ENCODE measurements at places on chromosomes 5 and 9.

DNA sequence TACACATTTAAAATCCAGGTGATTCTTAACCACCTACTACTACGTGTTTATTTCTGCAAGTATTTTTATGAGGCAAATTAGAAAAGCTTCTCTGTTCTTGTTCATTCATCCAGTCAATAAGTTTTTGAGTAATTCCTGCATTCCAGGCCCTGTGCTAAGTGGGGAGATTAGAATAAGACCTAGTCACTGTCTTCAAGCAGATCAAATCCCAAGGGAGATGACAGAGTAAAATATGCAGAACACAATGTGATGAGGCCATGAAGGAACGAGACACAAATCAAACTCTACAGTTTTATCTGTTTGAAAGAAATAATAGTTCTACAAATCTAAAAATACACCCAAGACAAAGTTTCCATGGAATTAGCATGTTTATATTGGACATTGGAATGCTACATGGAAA lies 158.8 kb downstream of the CEP120 start:
- no peak for DNase-seq

DNA sequence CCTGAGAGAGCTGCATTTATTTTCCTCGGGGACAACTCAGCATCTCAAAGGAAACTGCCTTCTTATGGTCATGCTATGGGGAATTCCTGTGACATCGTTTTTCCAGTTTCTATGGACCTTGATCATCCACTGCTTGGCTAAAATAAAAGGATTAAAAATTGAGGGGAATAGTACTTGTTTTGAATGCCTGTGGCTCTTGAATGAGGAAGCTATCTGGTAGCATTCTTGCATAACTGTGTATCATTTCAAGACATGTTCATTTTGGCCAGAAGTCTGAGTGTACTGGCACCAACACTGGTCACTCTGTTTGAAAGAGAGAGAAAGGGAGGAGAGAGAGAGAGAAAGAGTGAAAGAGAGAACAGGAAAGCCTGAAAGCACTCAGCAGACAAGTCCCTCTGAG lies 116.7 kb downstream of the DOCK2 start:
- DNase-seq = no peak

DNA sequence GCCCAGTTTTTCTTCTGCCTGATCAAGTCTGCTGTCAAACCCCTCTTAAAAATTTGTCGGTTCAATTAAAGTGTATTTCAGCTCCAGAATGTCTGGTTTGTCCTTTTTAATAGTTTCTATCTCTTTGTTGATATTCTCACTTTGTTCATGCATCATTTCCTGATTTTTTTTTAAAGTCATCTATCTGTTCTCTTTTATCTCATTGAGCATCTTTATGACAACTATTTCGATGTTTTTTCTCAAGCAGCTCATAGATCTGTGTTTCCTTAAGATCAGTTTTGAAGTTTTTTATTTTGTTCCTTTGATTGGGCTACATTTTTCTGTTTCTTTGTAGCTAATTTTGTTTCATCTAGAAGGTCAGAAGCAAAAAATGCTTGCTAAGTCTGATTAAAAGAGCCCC lies 53.7 kb downstream of the FGD3 start:
- DNase-seq = no peak

DNA sequence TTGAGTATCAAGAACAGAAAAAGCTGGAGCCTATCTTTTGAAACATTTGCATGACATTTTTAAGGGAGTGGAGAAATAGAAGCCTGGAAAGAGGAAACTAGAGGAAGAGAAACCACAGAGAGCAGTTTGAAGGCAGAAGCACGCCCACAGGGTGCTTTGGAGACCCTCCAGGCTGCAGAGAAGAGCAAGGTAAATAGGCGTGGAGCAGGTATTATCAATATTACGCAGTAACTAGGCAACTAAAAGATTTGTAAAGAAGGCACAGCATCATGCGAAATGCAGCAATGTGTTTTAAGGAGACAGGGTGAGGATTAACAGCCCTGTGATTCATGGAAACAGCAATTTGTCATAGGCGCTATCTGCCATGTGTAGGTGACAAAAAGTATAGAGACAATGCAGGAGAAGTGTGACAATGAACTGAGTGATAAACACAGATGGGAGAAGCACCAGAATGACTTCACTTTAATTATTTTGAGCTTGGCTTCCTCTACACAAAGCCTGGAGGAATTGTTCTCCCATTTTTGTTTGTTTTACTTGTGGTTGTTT lies 281.2 kb downstream of the BRINP1 start:
- peak; percentile 91 for DNase-seq

DNA sequence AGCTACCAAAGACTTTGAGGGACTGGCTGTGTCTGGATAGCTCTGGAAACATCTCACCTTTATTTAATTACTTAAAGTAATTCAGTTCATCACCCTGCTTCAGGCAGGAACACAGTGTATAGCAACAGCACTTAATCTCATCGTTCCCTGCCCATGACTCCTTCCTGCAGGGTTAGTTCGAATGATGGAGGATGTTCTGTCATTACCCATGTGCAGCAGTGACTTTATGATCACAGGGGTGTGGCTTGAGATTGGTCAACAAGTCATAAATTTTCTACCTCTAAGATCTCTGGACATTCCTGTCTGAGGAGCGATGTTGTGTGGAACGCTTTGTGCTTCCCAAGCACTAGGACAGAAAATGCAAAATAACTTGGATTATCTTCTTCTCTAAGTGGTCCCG lies 37.1 kb upstream of the PRUNE2 start:
- no peak for DNase-seq

DNA sequence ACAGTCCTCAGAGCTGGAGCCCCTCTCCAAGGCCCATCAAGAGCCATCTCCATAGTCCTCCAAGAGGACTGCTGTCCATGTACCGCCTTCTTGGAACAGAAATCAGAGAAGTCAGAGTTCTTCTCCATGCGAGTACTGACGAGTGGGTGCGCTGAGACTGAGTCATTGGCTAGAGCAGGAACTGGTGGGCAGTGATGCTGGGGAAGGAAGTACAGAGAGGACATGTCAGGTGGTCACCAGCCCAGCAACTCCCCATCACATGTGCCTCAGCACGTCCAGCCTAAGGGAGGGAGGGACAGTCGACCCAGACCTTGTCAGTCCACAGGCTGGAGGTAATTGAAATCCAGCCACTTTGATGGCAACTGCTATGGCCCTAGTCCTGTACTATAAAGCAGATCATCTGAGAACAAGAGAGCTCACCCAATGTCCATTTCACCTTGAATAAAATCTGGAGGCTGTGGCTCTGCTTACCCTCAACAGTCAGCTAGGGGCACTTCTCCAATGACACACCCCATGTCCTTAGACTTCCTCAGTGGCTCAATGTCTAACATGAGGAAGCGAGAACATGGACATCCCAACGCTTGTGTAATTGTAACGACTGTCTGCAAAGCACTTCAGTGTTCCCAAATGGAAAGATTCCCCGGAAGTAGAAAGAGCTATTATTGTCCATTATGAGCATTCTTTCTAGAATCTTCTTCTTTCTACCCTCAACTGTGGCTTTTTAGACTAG lies 15.0 kb upstream of the FBP1 start:
- DNase-seq = no peak

DNA sequence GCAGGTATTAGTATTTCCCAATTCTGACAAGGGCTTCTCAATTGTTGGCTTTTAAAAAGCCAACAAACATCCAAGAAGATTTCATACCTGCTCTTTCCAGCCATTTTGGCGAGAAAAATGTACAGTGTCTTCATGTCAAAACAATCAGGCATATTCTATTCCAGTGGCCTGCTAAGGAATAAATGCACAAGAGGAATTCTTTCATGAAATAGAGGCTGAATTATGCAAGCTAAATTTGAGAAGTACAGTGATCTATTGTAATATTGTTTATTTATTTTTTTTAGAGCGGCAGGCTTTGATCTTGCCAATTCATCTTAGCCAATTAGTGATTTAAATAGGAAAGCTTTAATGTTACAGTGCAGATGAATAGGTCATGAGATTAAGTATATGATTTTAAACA lies 49.3 kb downstream of the NLN start:
- DNase-seq = no peak

DNA sequence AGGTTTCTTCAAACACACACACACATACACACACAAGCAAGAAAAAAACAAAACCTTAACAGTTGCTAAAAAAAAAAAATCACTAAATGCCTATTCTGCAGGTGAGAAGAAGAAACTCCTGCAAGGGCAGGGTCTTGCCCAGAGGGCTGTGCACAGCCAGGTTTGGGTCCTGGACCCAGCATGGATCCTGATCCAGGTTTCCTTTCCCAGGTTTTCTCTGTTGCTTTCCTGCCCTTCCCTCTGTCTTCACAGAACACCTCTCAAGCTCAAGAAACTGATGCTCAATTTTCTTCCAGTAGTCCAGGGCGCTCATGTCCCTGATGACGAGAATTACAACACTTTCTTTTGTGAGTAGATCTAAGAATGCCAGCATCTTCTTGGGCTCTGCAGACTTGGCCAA lies 136.6 kb downstream of the PAX5 start:
- no peak for DNase-seq

GRCh38 chr5:65015767-65016166 lies 247.0 kb downstream of the CWC27 start:
- no peak for DNase-seq

- DNase-seq = peak; percentile 72
Measured at GRCh38 chr9:96417051-96417586, 1.1 kb downstream of the ZNF367 start.

GRCh38 chr5:22611327-22611726 lies 241.8 kb downstream of the CDH12 start:
- no peak for DNase-seq

GRCh38 chr5:142366007-142366406 lies 41.2 kb upstream of the SPRY4 start:
- DNase-seq = no peak

DNA sequence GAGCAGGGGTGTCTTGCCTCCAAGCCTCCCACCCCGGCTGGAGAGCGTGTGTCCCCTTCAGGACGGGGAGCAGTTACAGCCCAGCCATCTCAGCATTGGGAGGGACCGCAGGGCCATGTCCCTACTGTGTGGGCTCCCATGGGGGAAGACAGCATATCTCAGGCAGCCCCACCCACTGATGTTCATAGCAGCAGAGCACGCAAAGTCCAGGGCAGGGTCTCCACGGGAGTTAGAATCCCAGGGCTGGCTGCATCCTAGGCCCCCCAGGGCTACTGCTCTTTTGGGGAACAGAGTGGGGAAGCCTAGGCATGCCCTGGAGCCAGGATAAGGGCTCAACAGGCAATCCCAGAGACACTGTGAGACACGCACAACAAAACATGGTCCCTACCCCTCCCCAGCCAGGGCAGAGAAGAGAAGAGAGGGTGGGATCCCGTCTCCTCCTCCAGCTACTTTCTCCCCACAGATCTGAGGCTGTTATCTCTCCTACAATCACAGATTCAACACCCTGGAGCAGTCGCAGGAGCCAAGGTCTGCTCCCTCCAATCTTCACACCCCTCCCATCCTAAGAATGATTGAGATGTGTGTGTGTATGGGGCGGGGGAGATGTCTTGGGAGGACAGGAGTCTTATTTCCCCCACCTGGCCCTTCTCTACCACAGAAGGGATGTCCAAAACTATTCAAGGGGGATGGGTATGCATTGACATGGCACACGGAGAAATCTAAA lies 3.4 kb downstream of the CNTFR start:
- no peak for DNase-seq

- DNase-seq = peak; percentile 8
Measured at GRCh38 chr5:99621772-99622681, 693.2 kb upstream of the CHD1 start.

- DNase-seq = no peak
Measured at GRCh38 chr9:136837146-136837855, 5.0 kb upstream of the AJM1 start.

DNA sequence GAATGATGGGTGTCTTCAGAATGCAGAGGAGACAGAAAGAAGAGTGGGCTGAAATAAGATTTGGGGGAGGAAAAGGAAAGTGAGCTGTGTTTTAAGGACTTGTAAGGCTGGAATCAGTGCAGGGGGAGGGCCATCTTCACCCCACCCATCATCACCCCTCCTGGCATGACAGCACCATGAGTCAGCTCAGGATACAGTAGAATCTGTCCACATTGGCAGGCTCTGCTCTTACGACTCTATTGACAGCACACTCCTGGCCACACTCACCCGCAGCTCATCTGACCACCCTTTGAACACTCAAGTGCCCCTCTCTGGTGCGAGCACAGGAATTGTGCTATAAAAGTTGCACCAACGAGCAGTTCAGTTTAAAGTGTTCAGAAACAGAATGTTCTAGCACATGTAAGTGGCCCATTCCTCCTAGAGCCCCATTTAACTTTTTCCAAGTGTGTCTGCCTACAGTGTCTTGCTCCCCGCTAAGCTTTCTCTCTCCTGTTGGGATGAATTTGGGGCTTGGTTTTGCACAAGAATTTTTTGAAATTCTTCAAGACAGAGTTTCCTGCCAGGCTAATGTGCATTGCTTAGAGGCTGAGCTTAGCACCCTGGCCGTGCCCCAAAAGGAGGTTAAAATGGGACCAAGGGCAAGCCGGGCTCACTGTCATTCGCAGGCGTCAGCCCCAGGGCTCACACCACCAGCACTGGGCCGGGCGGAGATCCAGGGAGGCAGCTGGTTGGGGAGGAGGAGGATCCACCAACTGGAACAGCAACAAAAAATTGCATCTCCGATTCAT lies 12.0 kb downstream of the ADRA1B start:
- no peak for DNase-seq

DNA sequence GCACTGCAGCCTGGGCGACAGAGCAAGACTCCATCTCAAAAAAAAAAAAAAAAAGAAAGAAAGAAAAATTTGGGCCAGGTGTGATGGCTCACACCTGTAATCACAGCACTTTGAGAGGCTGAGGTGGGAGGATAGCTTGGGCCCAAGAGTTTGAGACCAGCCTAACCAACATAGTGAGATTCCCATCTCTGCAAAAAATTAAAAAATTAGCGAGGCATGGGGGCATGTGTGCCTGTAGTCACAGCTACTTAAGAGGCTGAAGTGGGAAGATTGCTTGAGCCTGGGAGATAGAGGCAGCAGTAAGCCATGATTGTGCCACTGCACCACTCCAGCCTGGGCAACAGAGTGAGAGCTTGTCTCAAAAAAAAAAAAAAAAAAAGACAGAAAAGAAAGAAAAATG lies 2.9 kb upstream of the SIT1 start:
- DNase-seq = no peak

Measured in NCI-H2029 (cell line).